Non-pigmented ciliary epithelial cell (primary cell): ENCODE measurements at places on chromosomes 12 and 14.

GRCh38 chr12:77324763-77325468, 259.5 kb upstream of the E2F7 start:
- DNase-seq, result no peak

GRCh38 chr12:92601176-92601575, 101.6 kb upstream of the PLEKHG7 start:
- no peak for DNase-seq

DNA sequence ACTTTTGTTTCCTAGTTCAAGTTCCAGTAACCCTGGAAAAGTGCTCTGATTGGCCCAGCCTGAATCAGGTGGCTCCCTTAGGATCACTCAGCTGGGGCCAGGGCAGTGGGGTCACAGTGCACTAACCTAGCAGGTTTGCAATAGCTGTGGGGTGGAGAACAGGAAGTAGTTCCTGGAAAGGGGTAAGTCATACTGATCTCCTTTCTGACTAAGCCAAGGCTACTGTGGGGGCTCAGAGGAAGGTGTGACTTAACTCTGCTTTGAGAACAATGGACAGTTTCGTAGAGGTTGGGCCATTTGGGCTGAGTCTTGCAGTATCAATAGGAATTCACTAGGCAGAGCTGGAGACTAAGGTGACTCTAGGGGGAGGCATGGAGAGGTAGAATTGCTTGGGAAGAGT, 89.4 kb downstream of the KIF26A start:
- no peak for DNase-seq

GRCh38 chr14:21169573-21169972, 13.7 kb upstream of the OR5AU1 start:
- no peak for DNase-seq

DNA sequence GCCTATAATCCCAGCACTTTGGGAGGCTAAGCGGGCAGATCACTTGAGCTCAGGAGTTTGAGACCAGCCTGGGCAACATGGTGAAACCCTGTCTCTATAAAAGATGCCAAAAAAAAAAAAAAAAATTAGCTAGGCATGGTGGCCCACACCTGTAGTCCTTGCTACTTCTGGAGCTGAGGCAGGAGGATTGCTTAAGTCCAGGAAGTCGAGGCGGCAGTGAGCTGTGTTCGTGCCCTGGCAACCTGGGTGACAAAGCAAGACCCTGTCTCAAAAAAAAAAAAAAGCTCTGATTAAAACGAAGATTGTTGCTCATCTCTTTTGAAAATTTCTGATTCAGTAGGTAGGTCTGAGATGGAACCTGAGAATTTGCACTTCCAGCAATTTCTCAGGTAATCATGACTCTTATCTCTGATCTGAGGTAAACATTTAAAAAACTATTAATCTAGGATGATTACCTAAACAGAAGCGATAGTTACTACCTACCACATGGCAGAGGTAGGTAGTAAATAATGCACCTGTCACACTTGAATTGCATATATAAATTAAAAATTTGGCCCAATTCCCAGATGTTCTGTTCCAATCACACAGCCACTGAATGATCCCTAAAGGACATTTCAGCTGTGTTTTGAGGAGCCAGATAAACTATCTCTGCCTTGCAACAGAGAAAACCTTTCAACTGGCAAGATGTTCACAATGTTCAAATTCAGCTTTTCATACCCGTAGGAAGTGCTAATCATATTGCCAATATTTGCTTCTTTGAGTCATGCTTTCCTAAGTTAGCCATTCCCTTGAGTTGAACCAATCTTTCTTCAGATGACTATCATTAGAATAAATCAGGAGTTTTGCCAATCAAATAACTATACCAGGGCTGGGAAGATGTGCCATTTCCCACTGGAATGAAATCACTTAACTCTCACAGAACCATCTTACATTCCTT, 4.2 kb upstream of the TEP1 start:
- no peak for DNase-seq

GRCh38 chr14:79376557-79376956, 834.7 kb downstream of the DIO2 start:
- no peak for DNase-seq

DNA sequence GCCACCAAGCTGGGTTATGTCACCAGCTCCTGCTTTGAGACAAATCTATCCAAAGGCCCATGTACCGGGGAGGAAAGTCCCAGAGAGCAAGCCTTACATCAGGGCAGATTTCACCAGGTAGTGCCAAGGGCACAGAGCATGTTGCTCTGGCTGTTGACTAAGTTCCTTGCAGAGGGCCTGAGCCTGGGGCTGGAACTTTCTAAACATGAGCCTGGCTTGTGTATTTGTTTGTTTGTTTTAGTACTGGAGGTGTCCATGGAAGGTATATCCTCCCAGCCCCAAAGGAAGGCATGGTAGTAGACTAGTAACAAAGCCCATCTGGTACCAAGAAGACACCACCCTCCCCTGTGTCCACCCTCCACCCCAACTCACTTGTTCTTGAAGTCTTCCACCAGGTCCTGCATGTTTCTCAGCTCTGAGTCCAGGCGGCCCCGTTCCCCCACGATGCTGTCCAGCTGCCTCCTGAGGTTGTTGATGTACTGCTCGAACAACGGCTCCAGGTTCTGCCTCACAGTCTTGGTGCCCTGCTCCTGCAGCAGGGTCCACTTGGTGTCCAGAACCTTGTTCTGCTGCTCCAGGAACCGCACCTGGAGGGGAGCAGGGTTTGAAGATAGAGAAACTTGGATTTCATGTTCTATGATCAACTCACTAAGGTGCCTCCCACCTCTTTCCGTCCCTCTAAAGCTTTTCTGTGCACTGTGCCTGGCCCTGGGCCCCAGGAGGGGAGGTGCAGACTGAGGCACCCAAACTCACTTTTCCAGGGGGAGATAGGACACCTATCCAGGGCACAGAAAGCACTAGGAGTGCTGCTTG, 1.4 kb downstream of the KRT5 start:
- DNase-seq, result no peak

- DNase-seq, result no peak
Measured at GRCh38 chr14:52089218-52089617, 20.4 kb upstream of the NID2 start.

GRCh38 chr14:100866666-100867630, 36.6 kb downstream of the RTL1 start:
- DNase-seq, result no peak

- no peak for DNase-seq
Measured at GRCh38 chr12:1732914-1733313, 42.0 kb downstream of the ADIPOR2 start.

DNA sequence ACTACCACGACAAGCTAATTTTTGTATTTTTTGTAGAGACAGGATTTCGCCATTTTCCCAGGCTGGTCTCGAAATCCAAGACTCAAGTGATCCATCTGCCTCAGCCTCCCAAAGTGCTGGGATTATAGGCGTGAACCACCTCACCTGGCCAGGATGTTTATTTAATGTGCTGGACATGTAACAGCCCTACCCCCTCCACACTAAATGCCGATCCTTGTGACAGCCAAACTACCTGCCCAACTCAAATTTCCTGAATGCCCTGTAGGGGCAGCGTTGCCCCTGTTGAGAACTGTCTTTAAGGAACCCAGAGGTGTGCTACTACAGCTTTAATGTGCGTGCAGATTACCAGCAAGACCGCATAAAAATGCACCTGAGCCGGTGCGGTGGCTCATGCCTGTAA, 48.1 kb downstream of the KCNK13 start:
- no peak for DNase-seq

DNA sequence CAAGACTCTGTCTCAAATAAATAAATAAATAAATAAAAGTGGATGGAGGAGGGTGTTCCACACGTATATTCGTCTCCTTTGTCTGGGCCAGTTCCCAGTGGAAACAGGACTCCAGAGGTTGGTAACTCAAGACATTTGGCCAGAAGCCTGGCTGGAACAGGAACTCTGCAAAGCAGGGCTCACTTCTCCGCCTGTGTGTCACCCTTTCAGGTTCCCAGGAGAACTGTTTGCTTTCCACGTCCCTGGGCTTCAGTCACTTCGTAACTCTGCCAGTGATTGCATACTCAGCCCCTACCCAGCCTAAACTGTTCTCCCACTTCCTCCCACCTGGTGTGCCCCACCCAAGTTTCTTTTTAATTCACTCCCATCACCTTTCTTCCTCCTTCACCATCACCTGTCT, 7.0 kb upstream of the UBE2N start:
- no peak for DNase-seq

- DNase-seq, result no peak
Measured at GRCh38 chr12:65016881-65017650, 104.0 kb downstream of the WIF1 start.

GRCh38 chr14:100408350-100409002, 85.3 kb downstream of the SLC25A47 start:
- no peak for DNase-seq

DNA sequence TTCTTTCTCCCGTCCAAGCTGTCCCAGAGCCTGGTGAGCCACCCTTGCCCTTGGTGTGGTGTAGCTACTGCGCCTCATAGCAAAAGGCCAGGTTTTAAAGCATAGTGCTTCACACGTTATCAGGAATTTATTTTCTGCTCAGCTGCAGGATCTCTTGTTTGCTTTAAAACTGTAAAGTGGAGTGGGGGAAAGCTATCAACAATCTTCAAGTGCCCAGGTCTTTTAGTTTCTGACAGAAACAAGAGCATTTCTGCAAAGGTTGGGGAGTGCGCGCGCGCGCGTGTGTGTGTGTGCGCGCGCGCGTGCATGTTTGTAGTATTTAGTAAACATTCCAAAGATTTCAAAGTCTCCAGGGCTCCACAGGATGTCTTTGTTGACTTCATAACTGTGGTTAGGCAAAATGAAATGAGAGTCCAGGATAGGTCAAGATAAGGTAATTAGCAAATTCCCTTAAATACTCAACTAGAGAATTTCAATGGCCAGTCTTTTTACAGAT, 45.5 kb downstream of the EML1 start:
- DNase-seq, result no peak

GRCh38 chr12:122318607-122319605, 52.6 kb upstream of the VPS33A start:
- DNase-seq, result peak; percentile 63

DNA sequence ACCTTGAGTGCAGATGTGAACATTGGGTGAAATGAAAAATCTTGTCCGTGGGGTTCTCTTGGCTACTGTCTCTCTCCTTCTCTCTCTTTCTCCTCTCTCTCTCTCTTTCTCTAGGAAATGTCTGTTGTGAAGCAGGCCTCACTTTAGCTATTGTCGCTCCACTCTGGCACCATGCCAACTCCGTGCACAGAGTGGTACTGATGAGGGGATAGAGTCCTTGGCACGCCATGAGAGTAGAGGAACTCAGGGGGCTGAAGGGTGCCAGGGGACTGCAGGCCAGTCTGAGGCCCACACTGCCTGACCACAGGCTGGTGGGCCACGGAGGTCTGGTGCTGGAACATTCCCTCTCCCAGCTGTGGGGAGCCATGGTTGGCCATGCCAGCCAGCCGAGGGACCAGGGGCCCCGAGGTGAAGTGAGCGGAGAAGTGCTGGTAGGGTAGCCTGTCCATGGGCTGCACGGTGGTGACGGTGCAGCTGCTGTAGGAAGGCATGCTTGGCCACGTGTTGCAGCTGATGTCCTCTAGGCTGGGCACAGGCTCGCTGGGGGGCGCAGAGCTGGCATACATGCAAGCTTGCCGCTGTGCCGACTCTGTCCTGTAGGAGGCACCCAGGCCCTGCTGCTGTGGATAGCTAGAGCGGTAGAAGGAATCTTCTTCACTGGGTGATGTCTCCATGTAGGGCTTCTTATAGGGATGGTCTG, 50.4 kb downstream of the TBX5 start:
- no peak for DNase-seq

GRCh38 chr14:106489112-106489881, 962.9 kb downstream of the TMEM121 start:
- DNase-seq, result no peak

DNA sequence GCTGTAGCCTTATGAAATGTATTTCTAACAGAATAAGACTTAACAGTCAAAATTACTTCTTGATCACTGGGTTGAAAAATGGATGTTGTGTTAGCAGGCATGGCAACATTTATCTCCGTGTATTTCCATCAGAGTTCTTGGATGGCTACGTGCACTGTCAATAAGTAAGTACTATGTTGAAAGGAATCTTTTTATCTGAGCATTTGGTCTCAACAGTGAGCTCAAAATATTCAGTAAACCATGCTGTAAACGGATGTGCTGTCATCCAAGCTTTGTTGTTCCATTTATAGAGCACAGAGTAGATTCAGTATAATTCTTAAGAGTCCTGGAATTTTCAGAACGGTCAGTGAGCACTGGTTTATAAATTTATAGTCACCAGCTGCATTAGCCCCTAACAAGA, 15.5 kb downstream of the SCAF11 start:
- DNase-seq, result no peak
